Hippocampal formation (tissue), 2 donors: ENCODE measurements at places on chromosomes 13 and 19.

- DNase-seq: no peak
Measured at GRCh38 chr13:97512732-97513131, 78.8 kb downstream of the RAP2A start.

DNA sequence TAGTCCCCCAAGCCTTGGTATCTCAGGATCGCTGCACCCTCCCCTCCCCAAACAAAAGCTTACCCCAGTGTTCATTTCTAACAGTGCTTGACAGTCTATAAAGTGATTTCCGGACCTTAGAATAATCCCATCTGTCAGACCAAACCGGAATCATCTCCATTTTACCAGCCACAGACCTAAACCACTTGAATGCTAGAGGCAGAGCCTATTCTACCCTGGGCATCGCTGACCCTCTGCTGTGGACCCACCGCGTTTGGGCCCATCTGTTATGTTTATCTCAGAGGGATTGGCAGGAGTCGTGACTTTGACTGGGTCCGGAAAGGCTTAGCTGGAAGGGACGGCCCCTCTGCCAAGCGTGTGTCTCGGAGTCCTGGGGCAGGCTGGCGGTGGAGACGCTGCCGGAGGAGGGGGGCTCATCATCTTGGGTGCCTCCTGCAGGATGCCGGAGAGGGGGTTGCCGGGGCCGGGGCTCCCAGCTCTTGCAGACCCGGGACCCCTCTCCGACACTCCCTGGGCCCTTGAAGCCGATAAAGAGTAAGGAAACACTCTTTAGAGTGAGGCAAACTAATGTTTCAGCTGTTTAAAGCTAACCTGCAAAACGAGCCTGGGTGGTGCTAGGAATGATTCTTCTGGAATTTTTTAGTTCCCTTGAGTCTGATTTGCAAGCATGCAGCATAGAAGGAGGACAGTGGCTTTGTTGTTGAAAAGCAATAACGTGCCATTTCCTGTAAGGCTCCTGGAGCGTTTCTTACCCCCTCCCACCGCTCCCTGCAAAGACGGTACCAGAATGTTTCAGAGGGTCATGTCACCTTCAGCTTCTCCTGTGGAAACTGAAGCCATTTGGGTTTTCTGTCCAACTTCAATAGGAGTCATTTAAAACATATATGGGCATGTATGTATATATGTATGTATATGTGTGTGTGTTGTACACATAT lies 1.3 kb downstream of the SLC25A42 start:
- no peak for DNase-seq

DNA sequence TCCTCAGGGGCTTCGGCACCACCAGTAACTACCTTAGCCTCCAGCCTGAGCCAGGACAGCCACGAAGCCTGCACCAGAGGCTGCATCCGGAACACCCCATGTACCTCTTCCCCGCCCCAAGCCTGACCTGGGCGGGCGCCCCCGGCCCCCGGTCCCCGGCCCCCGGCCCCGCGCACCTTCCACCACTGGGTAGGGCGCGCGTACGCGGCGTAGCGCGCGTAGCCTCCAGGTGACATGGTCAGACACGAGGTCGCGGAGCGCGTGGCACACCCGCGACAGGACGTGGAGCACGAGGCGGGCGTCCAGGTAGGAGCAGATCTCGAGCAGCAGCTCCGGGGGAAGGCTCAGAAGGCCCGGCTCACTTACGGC lies 450 bp downstream of the FBXW9 start:
- DNase-seq: no peak

- peak; percentile 77 for DNase-seq
Measured at GRCh38 chr19:35299523-35300338, 7.8 kb downstream of the MAG start.

GRCh38 chr13:51550151-51550550 lies 34.1 kb upstream of the WDFY2 start:
- no peak for DNase-seq

- no peak for DNase-seq
Measured at GRCh38 chr13:44844786-44845185, 144.5 kb downstream of the NUFIP1 start.

DNA sequence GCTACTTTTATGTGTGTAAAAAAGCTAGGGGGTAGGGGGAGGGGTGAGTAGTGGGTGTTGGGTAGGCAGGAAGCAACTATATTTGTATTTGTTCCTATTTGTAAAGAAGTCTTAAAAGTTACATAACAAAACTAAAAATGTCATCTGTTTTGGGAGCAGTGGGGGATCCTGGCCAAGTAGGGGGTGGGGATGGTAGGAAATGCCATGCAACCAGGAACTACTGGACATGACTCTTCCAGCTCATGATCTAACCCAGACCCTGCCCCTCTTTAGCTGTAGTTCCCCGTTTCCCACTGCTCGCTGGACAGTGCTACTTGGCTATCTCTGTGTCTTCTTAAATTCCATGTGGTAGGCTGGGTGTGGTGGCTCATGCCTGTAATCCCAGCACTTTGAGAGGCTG lies 3.2 kb downstream of the GTF3A start:
- DNase-seq: no peak

GRCh38 chr13:48726711-48727110 lies 73.0 kb downstream of the CYSLTR2 start:
- no peak for DNase-seq

GRCh38 chr19:2145831-2146241 lies 5.5 kb downstream of the AP3D1 start:
- DNase-seq: no peak

DNA sequence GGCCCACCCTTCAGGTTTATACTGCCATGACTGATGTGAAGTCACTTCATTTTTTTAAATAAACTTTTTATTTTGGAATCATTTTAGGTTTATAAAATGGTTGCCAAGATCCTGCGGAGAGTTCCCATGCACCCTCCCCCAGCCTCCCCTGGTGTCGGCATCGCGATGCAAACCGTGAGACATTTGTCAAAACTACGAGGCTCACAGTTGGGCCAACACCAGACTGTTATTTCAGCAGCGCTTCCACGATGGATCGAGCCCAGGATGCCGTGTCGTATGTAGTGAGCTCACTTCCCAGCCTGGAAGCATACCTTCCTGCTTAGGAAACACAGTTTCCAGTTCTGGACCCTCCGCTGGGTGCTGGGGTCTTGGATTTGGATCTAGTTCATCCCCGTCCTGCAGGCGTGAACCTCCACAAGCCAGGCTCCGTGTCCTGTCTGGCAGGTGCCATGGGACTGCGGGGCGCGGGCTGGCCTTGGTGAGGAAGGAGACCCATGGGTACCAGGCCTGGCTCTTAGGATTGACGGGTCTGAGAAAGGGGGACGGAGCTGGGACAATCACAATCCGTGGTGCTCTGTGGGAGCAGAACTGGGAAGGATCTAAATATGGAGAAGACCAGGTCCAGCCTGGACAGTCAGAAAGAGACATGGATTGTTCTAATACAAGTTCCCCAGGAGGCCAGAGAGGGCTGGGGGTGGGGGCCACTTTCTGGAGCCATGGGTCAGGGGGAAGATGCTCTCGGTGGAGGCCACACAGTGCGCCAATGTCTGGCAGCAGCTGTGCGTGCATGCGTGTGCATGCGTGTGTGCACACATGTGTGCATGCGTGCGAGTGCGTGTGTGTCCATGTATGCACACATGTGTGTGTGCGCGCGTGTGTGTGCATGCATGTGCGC lies 2.4 kb upstream of the SBK2 start:
- no peak for DNase-seq

GRCh38 chr13:36862002-36862685 lies 43.1 kb downstream of the RFXAP start:
- no peak for DNase-seq

GRCh38 chr13:75458696-75459422 lies 23.1 kb downstream of the TBC1D4 start:
- DNase-seq: no peak

DNA sequence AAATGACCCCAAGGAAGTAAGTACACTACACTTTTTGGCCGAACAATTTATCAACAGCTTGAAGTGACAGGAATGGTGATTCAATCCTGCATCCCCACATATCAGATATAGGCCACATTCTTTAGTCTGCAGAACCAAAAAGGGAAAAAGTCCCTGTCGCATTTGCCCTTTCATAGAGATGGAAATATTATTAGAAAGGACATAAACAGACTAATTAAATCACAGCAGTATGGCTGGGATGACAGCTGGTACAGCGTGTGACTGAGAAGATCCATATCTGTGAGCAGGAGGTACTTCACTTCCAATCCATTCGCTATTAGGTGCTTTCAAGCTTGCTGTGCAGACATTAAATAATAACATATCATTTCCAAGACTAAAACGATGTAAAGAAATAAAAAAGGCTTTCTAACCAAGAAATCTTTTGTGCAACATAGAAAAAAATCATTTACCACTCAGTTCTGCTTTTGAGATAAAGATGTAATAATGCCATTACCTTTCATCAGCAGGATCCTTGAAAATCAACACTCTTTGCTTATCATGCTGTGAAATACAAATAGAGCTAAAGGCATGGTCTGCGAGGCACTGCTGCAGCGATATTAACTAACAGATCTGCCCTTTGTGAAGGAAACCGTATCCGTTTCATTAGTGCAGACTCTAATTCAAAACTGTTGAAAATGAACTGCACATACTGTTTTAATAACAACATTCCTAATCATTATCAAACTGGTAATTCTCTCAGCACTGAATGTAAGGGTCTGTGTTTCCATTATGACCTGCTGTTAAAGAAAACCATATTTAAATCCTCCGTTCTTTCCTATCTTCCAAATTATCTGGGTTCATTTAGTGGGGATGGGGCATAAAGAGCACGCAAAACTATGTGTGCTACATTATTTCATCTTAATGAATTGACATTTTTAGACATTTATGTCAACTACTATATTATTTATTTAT lies 245.6 kb downstream of the DACH1 start:
- DNase-seq: no peak

GRCh38 chr13:48891586-48891985 lies 84.1 kb upstream of the FNDC3A start:
- DNase-seq: no peak

DNA sequence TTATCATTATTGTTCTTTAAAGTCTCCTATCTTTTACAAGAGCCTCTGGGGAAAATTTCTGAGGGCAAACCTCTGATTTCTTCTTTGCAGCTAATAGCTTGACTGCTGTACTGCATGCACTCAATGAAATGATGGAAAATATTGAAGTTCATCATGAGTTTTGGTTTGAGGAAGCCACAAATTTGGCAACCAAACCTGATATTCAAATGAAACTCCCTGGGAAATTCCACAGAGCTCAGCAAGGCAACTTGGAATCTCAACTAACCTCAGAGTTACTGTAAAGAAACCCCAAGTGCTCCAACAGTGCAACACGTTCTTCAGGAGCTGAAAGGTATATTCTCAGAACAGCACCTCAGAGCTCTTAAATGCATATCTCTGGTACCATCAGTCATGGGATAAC lies 14.2 kb upstream of the RNF6 start:
- DNase-seq: no peak

GRCh38 chr13:22883956-22884355 lies 296.8 kb upstream of the SGCG start:
- no peak for DNase-seq

GRCh38 chr19:37699057-37699456 lies 20.5 kb downstream of the ZNF607 start:
- no peak for DNase-seq

GRCh38 chr19:51148580-51148979 lies 6.5 kb downstream of the SIGLEC7 start:
- no peak for DNase-seq

DNA sequence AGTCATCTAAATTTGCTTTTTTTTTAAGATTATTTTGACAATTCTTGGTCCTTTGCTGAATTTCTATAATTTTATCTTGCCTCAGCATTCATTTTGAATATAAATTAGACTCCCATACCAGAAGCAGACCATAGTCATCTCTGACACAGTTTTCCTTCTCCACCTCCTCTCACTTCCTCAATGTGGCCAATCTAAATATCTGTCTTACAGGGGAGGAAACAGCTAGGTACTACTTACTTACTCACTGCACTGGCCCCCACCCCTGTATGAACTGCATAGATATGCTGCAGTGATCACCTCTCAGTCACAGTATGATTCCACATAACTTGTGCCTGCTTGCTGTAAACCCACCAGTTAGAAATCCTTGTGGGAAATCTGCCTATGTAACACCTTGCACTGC lies 665.6 kb downstream of the FGF9 start:
- no peak for DNase-seq

DNA sequence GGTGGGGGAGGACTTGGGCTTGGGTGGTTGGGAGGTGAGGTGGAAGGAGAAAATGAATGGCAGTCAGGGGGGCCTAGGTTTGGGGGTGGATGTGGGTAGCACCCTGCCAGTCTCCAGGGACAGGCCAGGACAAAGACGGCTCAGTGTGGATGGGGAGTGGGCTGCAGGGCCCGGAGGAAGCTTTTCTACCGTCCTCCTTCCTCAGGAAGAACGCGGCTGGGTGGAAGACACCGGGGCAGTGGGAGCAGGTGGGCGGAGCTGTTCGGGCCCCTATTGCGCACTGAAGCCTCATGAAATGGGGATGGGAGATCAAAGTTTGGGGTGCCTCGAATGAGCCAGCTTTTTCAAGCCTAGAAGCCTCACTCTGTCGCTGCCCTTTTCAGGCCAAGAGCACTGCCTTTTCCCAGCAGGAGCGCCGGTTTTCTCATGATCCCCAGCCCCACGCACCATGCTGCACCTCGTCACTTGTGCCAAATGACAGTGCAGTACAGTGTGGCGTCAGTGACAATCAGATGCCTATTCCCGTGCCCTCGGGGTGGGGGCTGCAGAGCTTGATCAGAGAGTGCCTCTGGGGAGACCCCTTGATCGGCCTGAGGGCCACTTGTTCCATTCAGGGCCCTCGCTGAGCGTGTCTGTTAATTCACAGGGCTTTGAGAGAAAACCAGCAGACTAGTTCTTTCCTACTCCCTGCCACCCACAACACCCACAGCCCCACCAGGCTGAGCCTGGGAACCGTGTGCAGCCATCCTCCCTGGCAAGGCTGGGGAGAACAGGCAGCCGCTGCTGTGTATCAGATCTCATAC lies 1.5 kb downstream of the CALM3 start:
- DNase-seq: no peak

DNA sequence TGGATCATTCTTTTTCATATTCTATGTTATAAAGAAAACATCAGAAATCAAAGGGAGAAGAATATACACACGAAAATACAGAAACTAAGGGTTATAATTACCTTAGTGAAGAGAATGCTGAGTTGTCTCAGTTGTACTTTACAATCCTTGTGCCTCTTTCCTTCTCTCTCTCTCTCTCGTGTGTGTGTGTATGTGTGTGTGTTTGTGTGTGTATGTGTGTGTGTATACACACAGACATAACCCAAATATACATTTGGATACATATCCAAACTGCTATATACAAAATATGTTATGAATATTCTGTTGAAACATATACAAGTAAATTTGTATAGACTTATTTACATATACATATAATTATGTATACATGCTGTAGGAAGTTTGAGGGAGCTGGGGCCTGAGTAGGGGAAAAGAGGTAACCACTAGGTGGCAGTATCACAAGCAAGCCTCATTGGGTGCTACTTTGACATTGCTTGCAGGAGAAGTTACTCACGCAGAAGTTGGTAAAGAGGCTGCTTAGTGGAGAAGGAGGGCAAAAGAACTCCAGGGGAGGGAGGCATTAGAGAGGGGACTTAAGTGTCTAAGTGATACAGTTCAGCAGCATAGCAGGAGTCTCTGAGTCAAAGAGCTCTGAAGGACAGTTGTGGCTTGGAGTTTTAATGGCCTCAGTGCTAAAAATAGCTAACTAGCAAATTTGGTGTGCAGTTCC lies 465.1 kb upstream of the PCDH20 start:
- DNase-seq: no peak

GRCh38 chr13:93786846-93787489 lies 560.4 kb downstream of the GPC6 start:
- DNase-seq: no peak

GRCh38 chr13:45932676-45933075 lies 81.1 kb upstream of the SIAH3 start:
- DNase-seq: no peak
